ENCODE measurements at places on chromosomes 2 and 18.
A peak's percentile ranks its signal among the peaks of the same experiment; 100 is the strongest.

DNA sequence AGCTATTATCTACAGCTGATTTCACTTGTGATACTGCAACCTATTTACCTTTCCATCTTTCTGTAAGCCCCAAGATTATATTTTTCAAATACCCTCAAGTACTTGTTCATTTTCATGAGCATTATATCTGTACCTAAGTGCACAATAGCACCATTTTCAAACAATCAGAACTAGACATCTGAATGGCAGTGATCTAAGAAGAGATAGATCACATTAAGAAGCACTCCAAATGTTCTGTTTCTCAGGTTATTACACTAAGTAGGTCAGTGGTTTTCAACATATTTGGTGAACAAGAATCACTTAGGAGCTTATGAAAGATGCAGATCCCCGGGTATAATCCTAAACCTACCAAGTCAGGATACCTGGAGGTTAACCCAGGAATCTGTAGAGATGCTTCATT, 872.7 kb downstream of the DCDC2C start:
- no peak for DNase-seq

GRCh38 chr18:5894611-5895298, 567 bp downstream of the TMEM200C start:
- no peak for DNase-seq

DNA sequence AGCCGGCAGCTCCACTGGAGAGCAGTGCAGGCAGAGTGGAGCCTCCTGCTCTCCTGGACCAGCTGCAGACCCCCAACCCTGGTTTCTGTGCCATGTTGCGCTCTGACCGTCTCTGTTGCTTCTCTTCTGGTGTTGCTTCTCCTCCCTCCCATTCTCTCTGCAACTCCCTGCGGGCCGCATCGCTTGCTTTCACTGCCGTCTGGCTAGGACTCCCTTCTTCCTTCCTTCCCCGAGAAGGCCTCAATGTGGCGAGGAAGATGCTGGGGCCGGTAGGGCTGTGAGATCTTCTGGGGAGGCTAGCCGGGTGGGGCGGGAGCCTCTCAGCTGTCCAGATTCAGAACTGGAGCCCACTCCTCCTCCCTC, 6.2 kb downstream of the DNAJB2 start:
- DNase-seq, result no peak

- no peak for DNase-seq
These were observed 4.1 kb downstream of the SRSF7 start for GRCh38 chr2:38747007-38747424.

DNA sequence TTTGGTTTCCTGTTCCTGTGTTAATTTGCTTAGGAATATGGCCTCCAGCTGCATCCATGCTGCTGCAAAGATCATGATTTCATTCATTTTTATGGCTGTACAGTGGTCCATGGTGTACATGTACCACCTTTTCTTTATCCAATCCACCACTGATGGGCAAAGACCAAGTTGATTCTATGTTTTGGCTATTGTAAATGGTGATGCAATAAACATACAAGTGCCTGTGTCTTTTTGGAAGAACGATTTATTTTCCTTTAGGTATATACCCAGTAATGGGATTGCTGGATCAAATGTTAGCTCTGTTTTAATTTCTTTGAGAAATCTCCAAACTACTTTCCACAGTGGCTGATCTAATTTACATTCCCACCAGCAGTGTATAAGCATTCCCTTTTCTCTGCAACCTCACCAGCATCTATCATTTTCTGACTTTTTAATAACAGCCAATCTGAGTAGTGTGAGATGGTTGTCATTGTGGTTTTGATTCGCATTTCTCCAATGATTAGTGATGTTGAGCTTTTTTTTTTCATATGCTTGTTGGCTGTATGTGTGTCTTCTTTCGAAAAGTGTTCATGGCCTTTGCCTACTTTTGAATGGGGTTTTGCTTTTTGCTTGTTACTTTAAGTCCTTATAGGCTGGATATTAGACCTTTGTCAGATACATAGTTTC, 19.4 kb downstream of the EXOC6B start:
- no peak for DNase-seq

DNA sequence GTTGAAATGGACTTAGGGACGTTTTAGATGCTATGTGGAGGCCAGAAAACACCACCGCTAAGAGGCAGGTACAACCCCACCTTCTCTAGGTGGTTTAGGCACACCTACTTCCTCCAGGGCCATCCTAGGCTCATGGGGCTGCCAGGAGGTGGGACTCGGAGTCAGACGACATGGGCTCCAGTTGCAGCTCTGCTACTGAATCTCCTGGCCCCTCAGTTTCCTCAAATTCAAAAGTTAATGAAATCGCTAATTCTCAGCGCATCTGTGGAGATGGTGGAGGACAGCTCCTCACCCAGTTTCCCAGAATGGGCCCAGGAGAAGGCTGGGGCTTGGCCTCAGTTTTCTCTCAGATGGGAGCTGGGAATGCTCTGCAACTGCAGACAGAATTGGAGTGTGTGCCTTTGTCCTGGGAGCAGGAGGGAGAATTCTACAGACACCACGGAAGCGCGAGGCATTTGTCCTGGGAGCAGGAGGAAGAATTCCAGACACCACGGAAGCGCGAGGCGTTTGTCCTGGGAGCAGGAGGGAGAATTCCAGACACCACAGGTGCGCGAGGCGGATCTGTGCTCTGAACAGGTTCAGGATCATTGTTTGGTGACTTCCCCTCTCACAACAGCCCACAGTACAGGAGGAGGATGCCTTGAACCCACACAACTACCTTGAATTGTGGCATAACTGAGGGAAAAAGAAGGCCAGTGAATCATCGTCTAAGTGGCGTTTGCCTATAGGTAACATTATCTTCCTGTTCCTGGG, 103.7 kb upstream of the PXDN start:
- no peak for DNase-seq

- no peak for DNase-seq
These were observed 95.0 kb upstream of the LDAH start for GRCh38 chr2:20917719-20918572.

DNA sequence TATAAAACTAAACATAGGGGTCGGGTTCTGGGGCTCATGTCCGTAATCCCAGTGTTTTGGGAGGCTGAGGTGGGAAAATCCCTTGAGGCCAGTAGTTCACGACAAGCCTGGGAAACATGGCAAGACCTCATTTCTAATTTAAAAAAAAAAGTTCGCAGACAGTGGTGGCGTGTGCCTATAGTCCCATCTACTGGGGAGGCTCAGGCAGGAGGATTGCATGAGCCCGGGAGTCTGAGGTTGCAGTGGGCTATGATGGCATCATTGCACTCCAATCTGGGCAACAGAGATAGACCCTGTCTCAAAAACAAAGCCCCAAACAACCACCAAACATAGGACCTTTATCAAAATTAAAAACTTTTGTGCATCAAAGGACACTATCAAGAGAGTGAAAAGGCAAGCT, 9.8 kb upstream of the HAAO start:
- no peak for DNase-seq

- DNase-seq, result no peak
These were observed 3.8 kb downstream of the POMC start for GRCh38 chr2:25164561-25164960.

GRCh38 chr2:127280693-127281092, 13.3 kb downstream of the ERCC3 start:
- no peak for DNase-seq

DNA sequence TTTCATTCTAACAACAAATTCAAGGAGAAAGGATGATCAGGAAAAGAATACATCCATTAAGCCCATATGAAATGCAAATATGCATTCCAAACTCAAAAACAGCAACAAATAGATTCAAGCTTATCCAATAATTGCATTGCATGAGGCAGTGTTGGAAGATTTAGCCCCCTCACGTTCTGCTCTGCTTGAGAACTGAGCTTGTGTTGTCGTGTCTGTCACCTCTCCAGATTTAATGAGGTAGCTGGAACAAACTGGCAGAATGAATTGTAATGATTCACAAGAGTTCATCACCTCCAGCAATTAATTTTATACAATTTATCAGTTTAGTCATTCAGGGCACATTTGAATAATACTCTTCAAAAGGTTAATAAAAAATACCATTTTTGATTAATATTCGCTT, 54.8 kb downstream of the AP1S3 start:
- no peak for DNase-seq

DNA sequence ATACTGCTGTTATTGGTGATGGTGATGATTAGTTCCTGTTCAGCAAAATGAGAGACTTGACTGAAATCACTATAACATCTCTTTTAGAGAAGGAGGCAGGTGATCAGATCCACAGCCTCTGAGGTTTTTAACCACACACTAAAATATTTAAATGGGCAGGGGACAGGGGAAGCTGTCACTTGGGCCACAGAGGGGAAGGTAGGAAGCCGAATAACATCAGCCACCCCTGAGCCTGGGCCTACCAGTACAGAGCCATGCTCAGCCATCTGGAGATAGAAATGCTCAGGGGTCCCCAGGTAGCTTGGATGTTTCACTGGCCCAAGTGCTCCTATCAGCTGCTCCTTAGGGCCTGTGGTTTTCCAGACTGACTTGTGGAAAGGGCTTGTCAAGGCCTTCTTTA, 122.3 kb downstream of the MRO start:
- DNase-seq, result no peak

DNA sequence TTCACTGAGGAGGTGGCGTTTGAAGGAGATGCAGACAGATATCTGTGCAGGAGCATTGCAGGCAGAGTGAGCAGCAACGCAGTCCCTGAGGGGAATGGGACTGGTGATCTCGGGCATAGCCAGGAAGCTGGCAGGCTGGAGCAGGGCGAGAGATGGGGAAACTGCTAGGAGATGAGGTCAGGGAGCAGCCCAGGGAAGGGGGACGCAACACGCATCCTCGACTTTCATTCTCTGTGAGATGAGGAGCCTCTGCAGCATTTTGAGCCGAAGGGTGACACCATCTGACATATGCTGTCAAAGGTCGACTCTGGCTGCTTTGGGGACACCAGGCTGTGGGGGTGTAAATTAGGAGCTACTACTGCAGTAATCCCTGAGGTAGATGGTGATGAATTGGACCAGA, 4.3 kb upstream of the CHRNA1 start:
- DNase-seq, result no peak

GRCh38 chr2:61694312-61695274, 156.4 kb upstream of the XPO1 start:
- DNase-seq, result peak; percentile 76

- no peak for DNase-seq
These were observed 84.3 kb upstream of the GRB14 start for GRCh38 chr2:164705412-164706167.

- no peak for DNase-seq
These were observed 198.5 kb upstream of the SMIM21 start for GRCh38 chr18:75625966-75626365.

DNA sequence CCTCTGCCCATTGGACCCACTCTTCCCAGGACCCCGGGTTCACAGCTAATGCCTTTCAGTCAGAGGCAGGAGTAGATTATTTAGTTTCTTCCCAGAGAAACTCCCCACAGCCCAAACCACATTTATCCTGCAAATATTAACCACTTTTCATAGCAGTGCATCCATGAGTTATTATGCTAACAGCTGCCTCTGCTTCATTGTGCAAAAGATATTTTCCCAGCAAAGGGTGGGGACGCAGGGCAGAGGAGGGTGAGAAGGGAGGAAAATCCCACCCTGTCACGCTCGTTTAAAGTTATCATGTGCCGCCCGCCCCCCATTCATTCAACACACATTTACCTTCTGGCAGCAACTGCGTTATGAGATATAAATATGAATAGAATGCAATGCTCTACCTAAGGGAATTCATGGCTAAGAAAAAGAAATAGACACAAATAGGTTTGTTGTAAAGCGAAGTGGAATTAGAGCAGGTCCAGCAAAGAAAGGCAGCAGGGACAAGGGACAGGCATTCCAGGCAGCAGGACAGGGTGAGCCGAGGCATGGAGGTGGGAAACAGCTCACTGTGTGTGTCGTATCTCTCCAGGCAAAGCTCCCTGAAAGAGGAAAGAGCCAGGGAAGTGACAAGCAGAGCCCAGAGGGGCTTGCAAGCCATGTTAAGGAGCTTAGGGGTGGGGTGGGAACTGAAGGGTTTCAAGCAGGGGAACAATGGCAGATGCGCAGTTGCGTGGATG, 46.3 kb upstream of the LTBP1 start:
- no peak for DNase-seq

DNA sequence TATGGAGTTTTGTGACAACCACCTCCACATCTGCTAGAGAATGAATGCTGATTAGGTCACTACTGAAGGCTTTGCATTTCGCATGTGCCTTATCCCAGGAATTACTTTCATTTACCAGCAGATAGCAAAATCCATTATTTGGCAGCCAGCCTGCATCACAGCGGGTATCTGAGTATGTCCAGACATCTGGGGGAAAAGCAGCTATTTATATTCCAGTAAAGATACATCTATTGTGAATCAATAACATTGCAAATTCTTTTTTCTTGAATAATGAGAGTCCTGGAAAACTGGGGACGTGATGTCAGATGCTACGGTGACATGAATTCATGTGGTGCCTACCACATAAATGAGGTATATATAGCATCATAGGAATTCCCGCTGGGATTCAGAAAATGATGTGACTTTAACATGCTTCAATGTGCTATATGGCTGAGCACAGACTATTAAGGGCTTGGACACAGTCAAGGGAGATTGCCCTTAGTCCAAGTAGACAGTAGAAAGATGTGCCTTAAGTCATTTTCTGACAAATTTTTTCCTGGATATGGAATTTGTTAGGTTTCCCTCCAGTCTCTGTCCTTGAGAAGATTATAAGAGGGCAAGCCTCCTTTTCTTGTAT, 84.2 kb upstream of the CD302 start:
- DNase-seq, result no peak

DNA sequence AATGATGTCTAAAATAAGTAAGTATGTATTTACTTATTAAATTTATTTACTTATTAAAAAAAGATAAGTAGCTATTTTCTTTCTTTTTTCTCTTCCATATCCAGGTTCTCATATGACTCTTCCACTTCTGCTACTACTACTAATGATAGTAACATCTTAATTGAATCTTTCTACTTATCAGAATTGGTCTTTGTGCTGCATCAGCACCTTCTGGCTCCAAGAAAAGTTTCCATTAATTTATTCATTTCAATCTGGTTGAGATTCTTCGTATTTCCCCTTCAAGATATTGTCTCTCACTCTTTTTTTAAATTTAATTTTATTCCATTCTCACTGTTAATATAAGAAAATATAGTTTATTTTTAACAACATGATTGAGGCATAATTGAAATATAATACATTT, 1675.4 kb downstream of the DPP10 start:
- DNase-seq, result no peak

- DNase-seq, result no peak
These were observed 26.4 kb downstream of the KCNIP3 start for GRCh38 chr2:95323347-95324155.

- no peak for DNase-seq
These were observed 7.7 kb downstream of the OTX1 start for GRCh38 chr2:63058144-63058920.

- DNase-seq, result no peak
These were observed 588.5 kb upstream of the ZEB2 start for GRCh38 chr2:145108361-145108778.

GRCh38 chr2:119838179-119838578, 78.5 kb downstream of the PTPN4 start:
- no peak for DNase-seq

All from amniotic stem cell (primary cell).